RWPE1 (cell line): ENCODE measurements at places on chromosomes 1 and 21.

- no peak for DNase-seq
Observed at GRCh38 chr1:37474697-37475379, 458 bp downstream of the ZC3H12A start.

DNA sequence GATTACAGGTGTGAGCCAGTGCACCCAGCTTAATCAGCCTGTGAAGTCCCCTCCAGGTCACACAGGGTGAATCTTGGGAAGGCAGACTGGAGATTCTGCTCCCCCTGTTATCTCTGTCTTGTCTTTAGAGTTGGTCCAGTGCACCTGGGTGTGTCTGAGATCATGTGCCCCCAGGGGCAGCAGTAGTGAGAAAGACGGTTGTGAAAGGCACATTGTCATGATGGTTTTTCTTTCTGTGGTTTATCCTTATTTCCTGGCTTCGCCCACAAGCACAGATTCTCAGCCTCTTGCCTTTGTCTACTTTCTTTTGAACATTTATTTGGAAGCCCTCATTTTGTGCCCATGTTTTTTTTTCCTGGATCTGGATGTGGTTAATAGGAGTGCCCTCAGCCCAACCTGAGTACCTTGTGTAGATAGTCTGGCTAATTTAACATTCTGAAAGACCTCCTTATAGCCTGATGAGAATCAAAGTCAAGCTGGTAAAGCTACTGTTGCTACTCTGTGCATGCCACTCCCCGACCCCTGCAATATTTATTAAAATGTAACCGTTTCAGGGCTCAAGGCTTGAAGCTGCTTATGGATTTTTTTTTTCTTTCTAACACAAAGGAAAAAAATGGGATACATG lies 23.7 kb downstream of the UCK2 start:
- DNase-seq: peak; percentile 66

DNA sequence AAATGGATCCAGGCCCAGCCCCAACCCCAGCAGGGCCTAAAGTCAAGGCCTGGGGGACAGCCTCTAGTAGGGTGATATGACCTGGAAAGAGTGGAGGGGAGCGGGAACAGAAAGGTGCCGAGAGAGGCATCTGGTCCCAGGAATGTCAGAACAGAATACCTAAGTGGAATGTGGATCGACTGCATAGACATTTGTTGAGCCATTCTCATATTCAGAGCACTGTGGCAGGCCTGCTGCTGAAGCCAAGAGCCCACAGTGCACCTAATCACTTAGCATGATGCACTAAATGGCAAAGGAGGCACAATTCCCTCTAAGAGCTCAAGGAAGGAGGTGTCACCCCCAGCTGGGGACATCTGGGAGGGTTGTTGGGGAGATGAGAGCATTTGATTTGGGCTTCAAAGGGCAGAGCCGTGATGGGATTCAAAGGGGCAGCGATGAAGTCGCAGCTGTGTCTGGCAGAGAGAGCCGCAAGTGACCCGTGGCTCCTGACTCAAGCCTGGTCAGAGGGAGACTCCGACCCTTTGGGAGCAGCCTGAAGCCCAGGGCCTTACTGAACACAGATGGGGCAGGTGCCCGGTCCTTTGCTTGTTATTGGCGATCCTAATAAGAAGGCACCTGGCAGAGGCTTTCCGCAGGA lies 8.6 kb upstream of the PKP1 start:
- DNase-seq: no peak

- DNase-seq: no peak
Observed at GRCh38 chr1:175918364-175918801, 175.0 kb upstream of the TNR start.

GRCh38 chr21:16911166-16911607 lies 601.7 kb upstream of the CXADR start:
- no peak for DNase-seq

GRCh38 chr1:227913396-227913763 lies 34.4 kb downstream of the WNT9A start:
- no peak for DNase-seq
